Kidney (tissue), 22 donors: ENCODE measurements at places on chromosomes 2 and 18. TPM values are rescaled to one million over a fixed set of nuclear protein-coding genes. Genes with fewer than 3 reads are reported as not detected.
A peak's percentile ranks its signal among the peaks of the same experiment; 100 is the strongest.

ZNF804A gene
- total RNA-seq, result 0.19 TPM

SULT1C4 gene
- total RNA-seq, result 24.7 TPM

CD8B2 gene
- 0.09 TPM for total RNA-seq

POTEJ gene
- not detected for total RNA-seq

DNA sequence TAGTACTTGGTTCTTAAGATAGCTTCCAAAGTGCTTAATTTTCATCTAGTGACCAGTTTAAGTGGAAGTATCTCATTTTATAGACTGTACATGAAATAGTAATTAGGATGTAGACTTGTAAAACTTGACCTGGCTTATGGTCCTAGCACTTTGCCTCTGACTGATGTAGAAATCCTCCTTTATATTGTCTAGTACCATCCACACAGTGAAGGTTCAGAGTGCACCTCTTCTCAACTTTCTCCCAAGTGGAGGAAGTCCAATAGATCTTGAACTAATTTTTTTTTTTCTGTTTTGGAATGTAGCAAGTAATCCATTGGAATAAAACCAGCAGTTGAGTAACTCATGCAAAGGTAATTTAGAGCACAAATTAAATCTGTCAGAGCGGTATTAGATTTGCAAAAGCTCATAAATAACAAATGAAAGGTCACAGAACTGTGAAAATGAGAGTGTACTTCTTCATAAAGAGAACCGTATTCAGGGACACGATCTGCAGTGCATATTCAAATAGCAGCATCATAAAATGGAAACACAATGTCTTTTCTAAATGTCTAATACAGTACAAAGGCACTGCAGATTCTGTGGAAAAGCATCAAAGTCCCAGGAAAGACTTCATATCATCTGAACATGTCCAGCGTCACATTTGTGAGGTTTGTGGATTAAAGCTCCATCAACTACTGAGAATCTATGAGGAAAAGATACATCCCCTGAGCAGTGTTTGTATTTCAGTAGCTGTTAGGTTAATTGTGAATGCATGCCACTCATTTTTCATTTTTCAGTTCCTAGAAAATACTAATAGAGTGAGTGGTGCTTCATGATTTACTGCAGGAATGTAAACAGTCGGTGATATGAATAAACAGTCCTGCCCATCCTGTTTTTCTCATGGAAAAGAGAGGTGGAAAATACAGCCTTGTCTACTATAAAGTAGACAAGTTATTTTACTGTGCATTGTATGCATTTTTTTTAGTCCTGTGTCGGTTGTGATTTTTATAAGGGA is 100.7 kb downstream of the LYPD6 start:
- no peak for DNase-seq

DNA sequence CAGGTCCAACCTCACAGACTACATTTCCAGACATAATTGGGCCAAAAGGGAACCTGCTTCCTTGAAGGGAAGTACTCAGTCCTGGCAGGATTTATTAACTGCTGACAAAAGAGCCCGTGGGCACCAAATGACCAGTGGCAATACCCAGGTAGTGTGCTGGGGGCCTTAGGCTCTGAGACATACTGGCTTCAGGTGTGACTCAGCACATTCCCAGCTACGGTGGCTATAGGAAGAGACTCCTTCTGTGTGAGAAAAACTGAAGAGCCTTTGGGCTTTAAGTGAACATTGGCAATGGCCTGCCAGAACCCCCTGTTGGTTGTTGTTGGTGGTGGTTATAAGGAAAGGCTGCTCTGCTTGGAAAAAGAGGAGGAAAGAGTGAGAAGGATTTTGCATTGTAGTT is 401.8 kb downstream of the KCNJ3 start:
- no peak for DNase-seq

DNA sequence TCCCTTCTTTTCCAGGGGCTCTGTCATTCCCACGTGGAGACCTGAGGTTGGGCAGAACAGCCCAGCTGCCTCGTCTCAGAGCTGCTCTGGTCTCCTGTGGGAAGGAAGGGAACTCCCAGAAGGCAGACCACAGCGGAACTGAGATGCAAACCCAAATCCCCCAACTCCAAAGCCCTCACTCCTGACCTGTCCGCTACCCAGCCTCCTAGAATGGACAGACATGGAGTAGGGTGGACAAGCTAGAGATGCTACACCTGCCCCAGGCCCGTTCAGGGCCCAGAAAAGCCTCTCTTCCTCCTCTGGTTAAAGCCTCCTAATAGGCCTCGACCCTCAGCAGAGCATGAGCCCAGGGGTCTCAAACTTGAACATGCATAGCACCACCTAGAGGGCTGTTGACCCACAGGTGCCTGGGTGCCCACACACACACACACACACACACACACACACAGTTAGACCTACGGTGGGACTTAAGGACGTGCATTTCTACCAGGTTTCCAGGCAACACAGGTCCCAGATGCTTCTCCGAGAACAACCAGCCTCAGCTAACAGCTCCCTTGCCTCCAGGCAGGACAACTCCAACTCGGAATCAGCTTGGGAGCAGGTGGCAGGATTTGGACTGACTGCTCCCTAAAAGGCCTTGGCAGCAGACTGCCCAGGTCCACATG is 93.5 kb downstream of the TNS1 start:
- DNase-seq, result no peak

- DNase-seq, result peak; percentile 61
Measured at GRCh38 chr2:120224256-120224655, 1.1 kb upstream of the TMEM185B start.

GRCh38 chr2:219630770-219631405 is 3.5 kb downstream of the SLC4A3 start:
- no peak for DNase-seq

- DNase-seq, result no peak
Measured at GRCh38 chr18:58800582-58800981, 64.1 kb upstream of the ZNF532 start.

- no peak for DNase-seq
Measured at GRCh38 chr2:237101118-237101979, 15.7 kb downstream of the COPS8 start.

- peak; percentile 68 for DNase-seq
Measured at GRCh38 chr2:883803-884748, 66.6 kb upstream of the SNTG2 start.

GRCh38 chr2:236176417-236176816 is 8.2 kb upstream of the GBX2 start:
- peak; percentile 43 for DNase-seq

DNA sequence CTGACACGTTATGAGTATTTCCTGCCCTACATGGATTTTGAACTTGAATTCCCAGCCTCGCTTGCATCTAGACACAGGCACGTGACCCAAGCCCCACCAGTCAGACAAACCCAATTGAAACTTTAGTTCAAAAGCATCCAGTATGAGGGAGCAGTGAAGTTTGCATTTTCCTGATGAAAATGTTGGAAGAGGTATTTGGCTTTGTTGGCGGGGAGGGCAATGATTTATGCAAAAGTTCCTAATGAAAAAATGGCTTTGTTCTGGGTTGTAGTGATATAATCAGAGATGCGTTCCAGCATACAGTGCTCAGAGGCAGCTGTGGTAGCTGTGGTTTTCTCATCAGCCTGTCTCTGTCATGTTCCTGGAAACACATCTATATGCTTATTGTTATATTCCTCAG is 36.8 kb upstream of the CPS1 start:
- DNase-seq, result no peak

DNA sequence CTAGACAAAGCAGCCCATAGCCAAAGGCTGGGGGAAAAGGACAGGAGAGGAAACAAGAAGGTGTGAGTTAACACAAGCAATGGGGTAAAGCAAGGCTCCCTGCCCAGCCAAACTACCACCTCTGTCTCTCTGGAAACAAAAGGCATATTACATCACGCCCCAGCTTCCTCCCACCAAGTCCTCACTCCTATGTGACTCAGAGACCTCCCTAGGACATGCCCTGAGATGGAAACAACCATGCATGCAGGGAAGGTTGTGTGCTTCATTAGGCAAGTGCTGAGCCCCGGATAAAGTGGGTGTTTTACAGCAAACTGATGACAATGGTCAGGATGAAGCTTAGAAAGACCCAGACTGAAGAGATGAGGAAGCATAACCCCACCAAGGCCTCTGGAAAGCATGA is 9.0 kb upstream of the ATRAID start:
- DNase-seq, result no peak

GRCh38 chr18:54673936-54674335 is 82.9 kb downstream of the DYNAP start:
- DNase-seq, result no peak

GRCh38 chr18:30967701-30968100 is 74.8 kb downstream of the DSC3 start:
- no peak for DNase-seq

- DNase-seq, result no peak
Measured at GRCh38 chr2:134782107-134782506, 56.3 kb upstream of the ACMSD start.

DNA sequence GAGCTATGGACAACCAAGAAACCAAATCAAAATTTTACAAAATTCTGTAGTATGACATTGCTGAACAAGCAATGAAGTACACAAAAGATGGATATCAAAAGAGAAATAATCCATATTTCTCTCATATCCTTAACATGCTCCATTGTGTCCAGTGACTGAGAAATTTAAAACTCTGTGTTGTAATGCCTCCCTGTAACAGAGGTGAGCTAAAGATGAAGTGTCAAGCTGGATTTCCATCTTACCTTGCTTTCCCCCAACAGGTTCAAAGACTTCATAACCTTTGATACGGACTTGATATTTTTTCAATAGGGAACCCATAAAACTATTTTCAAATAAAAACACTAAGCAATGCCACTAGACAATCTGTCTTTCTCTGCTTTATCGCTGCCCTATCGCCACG is 95.7 kb upstream of the SERTAD2 start:
- no peak for DNase-seq

- DNase-seq, result no peak
Measured at GRCh38 chr2:74020702-74021406, 36.1 kb downstream of the TET3 start.

DNA sequence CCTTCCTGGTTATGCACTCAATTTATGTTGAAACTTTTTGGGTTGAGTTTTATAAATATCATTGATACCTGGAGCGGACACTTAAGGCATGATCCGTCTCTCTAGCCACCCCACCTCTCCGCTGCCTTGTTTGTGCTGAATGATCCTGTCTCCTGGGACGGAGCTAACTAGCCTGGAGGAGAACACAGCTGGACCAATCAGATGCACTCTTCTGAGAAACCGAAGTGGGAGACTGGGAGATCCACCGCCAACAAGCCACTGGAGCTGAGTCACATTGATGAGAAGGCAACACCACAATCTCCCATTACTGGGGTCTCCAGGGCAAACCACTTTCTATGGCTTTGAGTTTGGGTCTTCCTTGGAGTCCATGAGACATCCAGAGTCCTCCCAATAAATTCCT is 29.3 kb downstream of the CYP26B1 start:
- no peak for DNase-seq

GRCh38 chr2:11187731-11188130 is 32.5 kb downstream of the SLC66A3 start:
- DNase-seq, result no peak

DNA sequence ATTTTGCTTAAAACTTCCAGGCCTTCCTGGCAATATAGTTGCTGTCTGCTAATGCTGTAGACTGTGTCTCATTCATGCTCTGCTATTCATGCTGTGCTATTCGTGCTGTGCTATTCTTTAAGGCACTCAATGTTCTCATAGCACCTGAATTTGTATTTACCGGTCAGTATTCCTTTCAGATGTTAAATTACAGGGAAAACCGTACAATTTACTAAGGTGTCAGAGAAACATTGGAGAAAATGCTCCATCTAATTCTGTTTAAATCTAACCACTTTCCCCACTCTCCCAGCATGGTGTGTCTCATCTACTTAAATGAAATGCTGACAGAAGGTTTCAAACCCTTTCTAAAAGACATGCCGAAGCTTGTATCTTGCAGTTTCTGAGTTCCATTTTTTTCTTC is 25.0 kb downstream of the FAM171B start:
- DNase-seq, result no peak
